IPS DF 6.9 (cell line): ENCODE measurements at places on chromosomes 1 and 21.
A peak's percentile ranks its signal among the peaks of the same experiment; 100 is the strongest.

- DNase-seq = no peak
Observed at GRCh38 chr1:180606155-180606554, 25.7 kb upstream of the XPR1 start.

DNA sequence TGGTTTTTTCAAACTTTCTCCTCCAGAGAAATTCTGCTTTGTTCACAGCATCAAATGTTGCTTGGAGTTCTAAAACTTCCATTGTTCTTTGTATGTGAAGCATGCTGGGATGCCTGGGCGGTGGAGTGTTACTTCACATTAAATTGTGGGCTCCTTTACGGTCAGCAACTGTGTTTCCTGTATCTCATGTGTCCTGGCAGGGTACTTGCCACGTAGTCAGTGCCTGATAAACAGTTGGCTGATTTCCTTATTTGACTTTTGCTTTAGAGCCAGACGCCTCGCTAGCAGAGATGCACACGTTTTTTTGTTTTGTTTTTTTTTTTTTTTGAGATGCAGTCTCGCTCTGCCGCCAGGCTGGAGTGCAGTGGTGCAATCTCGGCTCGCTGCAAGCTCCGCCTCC, 96.7 kb downstream of the UCK2 start:
- no peak for DNase-seq

GRCh38 chr1:171128463-171128862, 37.8 kb downstream of the FMO3 start:
- DNase-seq = no peak

GRCh38 chr1:207366022-207366421, 44.5 kb downstream of the CD55 start:
- DNase-seq = no peak

GRCh38 chr1:218064426-218064825, 220.7 kb upstream of the RRP15 start:
- DNase-seq = no peak

GRCh38 chr1:109522026-109522425, 12.5 kb upstream of the AMIGO1 start:
- DNase-seq = no peak

- no peak for DNase-seq
Observed at GRCh38 chr1:184890539-184890973, 83.8 kb downstream of the NIBAN1 start.

DNA sequence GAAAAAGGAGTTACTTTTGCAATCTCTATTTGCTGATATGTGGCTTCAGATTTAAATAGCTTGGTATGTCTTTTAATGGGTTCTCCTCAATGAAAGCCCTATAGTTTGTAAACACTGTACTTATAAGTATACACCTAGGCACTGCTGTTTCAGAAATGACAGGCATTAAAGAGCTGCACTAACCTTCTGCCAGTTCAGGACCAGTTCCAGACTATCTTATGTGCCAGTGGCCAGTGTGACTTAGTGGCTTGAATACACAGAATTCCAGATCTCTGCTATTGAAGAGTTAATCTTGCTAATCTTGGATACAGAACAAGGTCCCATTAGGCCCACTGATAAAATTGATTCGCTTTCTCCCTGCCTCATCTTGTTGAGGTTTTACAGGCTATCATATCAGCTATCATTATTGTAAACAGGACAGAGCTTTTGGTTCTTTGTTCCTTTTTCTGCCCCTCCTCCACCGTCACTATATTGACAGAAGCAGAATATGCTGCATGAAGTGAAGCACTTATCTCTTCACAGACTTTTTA, 337.5 kb downstream of the LRRIQ3 start:
- DNase-seq = no peak

DNA sequence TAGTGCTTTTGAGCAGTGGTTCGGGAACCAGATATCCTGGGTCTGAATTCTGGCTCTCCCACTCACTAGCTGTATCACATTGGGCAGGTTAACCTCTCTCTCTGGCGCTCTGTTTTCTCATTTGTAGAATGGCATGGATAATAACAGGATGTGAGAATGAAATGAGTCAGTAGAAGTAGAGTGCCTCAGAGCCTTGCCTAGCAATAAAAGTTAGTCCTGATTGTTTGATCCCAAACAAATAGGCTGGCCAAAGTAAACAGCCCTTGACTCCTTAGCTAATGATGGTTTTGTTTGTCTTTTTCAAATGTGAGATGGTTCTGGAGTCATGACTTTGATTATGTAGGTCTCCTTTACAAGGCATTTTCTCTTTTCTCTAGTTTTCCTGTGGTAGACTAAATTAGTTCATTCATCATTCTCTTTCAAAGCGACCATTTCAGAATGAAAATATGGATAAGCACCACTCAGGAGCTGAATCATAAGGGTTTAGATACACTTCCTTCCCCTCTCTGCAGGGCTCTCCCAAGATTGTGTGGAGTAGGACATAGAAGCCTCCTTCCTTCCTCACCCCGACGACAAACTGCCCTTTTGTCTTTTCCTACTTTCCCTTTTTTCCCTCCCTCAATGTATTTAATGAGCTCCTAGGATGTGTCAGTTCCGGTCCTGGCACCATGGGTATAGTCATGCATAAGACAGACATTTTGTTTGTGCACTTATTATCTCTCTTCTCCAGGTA, 23.1 kb downstream of the KIAA0040 start:
- no peak for DNase-seq

DNA sequence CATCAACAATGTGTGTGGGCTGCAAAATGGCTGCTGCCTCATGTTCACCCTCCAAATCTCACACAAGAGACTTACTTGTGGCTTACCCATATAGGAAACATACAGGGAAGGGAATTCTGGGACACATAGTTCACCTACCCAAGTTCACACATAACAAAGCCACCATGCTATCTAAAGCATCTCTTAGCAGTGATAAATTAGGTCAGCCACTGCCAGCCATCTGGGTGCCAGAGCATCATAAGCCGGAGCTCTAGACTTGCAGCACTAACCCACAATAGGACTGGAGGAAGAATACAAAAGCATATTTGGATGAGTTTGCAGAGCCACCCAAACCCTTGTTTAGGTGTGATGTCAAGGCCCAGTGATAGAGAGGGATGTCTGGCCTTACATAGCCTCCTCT, 321.7 kb downstream of the SEC16B start:
- no peak for DNase-seq

- DNase-seq = no peak
Observed at GRCh38 chr1:110170766-110171733, 20.8 kb downstream of the SLC6A17 start.

- DNase-seq = no peak
Observed at GRCh38 chr1:86067626-86068025, 88.9 kb downstream of the COL24A1 start.

DNA sequence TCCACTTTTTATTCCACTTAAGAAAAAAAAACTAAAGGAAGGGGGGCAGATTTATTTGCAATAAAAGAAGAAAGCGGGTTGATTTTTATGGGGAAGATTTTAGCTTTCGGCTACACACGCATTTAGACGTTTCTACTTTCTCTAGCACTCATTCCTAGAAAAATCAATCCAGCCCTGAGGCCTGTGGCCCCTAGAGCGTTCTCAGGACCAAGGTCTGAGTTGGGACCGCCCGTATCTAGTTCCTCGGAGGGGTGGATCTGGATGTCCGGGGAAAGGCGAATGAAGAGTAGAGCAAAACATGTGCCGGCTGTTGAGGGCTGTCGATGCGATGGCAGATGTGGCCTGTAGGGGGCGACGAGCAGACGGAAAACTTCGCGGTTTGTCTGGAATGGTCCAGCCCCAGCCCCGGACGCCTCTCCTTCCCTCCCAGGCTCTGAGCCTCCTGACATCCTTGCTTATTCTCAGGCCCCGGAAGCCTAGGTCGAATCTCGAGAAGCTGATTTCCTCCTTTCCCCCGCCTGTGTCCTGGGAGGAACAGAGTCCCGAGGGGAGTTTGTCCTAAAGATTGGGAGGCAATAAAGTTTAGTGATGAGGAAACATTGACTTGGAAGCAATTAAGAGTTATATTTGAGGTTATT, 5.2 kb downstream of the FOXD3 start:
- peak; percentile 89 for DNase-seq

- DNase-seq = no peak
Observed at GRCh38 chr1:172289448-172289847, 131.0 kb upstream of the C1orf105 start.

GRCh38 chr1:30478799-30479563, 244.4 kb downstream of the MATN1 start:
- DNase-seq = no peak

DNA sequence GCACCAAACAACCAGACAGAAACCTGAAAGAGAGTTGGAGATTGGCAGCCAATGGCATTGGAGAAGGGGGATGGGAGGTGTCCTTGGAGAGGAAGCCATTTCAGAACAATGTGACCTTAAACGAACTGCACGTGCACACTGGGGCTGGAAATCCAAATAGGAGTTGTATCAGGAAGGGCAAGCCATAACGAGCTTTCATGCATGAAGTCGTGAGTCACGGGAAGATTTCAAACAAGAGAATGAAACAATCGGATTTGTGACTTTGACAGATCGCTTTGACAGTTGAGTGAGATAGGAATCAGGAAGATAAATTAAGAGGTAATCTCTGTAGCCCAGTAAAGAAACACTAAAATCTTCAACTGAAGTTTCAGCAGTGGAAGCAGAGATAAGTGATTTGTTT, 445.8 kb upstream of the ZP4 start:
- no peak for DNase-seq

DNA sequence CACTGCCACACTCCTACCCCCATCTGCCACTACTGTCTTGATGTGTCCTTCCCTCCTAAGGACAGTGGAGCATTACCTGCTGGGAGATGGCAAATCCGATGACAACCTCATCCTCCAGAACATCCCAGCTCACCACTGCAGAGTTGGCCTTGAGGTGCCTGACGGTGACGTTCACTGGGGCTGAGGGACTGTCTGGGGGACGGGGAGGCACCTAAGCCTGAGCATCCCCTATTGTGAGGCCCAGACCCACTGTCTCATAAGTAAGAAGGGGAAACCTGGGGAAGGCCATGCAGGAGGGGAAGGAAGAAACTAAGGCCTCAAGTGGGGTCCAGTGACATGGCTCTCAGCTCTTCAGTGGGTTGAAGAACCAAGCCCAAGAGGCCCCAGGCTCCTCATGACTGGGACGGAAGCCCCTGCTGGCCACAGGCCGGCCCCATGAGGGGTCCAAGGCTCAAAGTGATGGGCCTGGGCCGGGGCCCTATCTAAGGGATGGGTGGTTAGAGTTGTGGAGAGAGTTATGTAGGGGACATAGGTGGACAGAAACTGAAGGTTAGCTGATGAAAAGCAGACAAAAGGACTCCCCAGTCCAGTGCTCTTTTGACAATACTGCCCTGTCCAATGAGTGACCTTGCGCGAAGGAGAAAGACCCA, 1.8 kb downstream of the FNDC5 start:
- DNase-seq = no peak

DNA sequence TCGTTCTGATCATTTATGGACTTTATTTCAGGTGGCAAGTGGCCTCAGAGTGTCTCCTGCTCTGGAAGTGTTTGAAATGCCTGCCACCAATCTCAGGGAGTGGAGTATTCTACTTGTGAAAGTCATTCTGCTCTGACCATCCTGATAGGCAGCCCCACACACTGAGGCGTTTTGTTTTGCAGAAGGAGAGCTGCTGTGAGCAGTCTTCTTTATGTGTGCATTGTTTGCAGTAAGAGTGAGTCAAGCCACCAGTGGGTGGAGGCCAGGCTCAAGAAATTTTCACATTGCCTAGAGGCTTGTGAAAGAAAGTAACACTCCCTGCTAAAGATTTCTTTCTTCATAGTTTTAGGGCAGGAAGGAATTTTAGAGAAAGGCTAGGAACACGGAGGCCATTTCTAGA, 204.4 kb downstream of the SLC35F3 start:
- no peak for DNase-seq

GRCh38 chr1:224542783-224543440, 73.2 kb upstream of the CNIH3 start:
- no peak for DNase-seq

- no peak for DNase-seq
Observed at GRCh38 chr1:20187103-20187812, 940 bp upstream of the PLA2G2C start.

DNA sequence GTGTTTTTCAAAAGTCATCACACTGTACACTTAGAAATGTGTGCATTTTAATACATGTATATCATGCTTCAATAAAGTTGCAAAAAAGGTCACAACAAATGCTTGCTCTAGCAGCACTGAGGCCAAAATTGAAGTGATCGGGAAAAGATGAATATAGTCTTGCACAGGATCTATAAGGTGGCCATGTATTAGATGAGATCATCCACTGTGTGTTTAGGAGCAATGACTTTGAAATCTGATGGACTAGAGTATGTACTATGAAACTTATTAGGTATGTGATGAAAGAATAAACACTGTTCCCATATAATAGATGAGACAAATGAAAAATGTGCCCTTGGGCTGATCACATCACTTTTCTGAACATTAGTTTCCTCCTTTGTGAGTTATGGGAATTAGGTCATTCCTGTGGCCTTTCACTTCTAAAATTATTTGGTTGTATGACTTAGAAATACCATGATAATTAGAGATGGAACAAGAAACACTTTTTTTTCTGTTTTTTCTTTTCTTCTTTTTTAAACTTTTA, 984.6 kb downstream of the ADGRL2 start:
- no peak for DNase-seq

DNA sequence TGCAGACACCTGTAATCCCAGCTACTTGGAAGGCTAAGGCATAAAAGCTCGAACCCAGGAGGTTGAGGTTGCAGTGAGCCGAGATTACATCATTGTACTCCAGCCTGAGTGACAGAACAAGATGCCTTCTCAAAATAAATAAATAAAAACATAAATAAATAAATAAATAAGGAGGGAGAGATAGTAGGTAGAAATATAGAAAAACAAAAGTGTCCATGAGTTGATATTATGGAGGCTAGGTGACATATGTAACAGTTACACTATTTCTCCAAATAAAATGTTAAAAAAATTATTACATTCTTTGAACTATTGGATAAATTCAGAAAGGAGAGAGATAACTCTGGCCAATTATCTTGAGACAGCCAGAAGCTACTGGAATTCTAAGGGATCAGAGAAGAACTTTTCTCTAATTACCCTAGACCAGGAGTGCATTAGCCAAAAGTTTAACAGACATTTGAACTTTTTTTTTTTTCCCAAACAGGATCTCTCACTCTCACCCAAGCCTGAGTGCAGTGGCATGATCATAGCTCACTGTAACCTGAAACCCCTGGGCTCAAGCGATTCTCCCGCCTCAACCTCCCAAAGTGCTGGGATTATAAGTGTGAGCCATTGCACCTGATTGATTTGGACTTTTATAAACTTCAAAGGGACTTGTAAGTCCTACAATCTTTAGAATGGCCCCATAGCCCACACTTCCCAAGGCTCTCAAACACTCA, 17.6 kb downstream of the SYNJ1 start:
- no peak for DNase-seq

DNA sequence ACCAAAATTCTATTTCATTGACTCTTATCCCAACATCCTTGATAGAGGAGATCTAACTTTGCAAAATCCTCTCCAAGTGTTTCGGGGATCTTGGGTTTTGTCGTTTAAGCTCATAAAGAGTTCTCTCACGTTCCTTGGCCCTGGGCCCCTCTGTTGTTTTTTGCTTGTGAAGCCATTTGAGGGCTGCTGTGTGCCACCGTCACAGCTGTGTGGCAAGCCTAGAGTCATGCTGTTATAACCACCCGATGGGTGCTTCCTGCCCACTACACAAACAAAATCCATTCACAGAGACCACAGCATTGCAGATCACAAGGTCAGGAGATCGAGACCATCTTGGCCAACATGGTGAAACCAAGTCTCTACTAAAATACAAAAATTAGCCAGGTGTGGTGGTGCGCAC, 154.1 kb downstream of the ADSS2 start:
- DNase-seq = no peak

GRCh38 chr21:36551731-36552433, 72.0 kb upstream of the CLDN14 start:
- no peak for DNase-seq

GRCh38 chr1:171819946-171820345, 21.4 kb upstream of the DNM3 start:
- no peak for DNase-seq
